Stimulated activated naive CD4-positive, alpha-beta T cell (primary cell): ENCODE measurements at places on chromosomes 16 and 17.

- DNase-seq: peak; percentile 19
These were observed 83.0 kb downstream of the ANKRD11 start for GRCh38 chr16:89407282-89407924.

GRCh38 chr17:72687886-72688285 lies 404.6 kb downstream of the SLC39A11 start:
- no peak for DNase-seq

DNA sequence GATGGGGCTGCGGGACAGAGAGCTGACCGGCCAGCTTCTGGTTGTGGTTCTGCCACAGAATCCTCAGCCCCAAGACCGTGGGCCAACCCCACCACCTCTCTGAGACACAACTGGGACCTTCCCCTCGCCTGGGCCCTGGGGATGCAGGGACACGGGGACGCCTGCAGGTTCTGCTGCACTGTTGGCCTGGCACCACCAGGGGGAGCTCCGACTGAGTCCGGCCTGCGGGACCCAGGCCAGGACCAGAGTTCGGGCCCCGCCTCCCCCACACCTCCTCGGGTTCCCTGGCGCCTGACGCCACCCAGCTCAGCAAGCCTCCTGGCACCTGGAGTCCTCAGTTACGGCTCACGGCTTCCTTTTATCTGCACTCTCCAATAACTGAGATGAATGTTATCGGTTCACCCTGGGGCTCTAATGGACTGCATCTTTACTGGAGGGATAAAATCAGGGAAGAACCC lies 27.3 kb downstream of the TBC1D16 start:
- DNase-seq: peak; percentile 67

DNA sequence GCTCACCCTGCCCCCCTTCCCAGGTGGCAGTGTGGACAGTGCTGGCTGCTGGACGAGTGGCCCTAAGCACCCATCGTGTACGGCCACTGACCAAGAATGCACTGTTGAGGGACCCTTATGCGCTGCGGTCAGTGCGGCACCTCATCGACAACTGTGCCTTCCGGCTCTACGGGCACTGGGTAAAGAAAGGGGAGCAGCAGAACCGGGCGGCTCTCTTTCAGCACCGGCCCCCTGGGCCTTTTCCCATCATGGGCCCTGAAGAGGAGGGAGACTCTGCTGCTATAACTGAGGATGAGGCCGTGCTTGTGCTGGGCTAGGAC lies 5.1 kb downstream of the CFAP119 start:
- DNase-seq: no peak

DNA sequence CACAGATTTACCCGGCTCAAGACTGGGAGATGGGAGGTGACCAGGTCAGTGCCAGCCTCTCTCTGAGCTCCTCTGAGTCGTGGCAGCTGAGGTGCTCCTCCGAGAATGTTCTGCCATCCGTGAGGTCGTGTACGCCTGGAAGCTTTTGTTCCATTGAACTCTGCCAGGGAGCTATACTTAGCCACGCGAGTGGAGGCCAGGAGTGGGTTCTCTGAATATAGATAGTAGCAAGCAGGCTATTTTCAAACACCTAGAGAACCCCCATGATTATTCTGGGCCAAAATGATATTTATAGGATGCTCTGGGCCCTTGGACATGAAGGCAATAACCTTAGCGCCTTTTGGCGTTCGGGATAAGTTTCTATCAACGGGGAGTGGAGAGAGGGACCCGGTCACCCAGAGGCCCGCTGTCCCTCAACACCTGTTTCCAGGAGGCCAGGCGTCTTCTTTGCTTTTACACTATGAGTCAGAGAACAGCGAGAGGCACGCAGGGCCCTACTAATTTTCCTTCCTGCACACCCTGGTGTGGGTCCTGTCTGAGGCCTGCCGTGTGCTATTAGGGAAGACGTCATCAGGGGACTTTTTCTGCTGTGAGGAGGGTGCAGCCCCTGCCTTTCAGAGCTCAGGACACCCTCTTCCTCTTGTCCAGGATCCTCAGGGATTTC lies 11.0 kb upstream of the MVD start:
- DNase-seq: no peak

DNA sequence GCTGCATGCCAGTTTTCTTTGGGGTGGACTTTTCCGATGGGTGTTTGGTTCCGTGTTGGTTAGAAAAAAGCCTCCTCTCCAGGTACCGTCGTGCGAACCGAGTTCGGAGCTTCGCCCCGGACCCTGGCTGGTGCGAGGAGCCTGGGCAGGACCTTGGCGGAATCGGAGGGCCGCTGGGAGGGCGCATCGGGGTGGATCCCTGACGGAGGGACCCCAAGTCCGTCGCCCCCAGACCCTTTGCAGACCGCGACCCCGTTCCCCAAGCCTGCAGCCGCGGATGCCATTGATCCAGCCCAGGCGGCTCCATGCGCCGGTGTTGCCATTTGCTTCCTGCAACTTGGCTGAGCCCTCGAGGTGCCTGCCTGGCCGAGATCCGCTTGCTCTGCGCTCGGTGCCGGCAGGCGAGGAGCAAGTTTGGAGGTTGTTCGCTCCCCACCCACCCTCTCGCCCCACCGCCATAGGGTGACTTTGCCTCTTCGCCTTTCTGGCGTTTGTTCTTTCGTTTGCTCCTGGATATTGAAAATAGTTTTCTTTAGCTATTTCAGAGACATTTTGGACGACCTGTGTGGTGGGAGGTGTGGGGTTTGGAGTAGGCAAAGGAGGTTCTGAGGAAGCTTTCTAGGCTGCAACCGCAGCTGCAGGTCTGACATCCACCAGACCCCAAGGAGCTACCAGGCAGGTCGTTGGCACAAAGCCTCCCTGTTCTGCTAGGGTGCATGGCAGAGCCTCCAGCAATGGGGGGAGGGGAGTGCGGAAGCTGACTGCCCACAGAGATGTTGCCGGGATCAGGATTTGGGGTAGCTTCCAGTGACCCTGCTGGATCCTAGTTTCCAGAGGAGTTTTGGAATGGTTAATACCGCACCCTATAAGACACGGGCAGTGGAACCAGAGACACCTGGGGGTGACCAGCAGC lies 58.2 kb downstream of the RAP1GAP2 start:
- DNase-seq: no peak

- no peak for DNase-seq
These were observed 714 bp downstream of the SLC38A8 start for GRCh38 chr16:84041881-84042280.

DNA sequence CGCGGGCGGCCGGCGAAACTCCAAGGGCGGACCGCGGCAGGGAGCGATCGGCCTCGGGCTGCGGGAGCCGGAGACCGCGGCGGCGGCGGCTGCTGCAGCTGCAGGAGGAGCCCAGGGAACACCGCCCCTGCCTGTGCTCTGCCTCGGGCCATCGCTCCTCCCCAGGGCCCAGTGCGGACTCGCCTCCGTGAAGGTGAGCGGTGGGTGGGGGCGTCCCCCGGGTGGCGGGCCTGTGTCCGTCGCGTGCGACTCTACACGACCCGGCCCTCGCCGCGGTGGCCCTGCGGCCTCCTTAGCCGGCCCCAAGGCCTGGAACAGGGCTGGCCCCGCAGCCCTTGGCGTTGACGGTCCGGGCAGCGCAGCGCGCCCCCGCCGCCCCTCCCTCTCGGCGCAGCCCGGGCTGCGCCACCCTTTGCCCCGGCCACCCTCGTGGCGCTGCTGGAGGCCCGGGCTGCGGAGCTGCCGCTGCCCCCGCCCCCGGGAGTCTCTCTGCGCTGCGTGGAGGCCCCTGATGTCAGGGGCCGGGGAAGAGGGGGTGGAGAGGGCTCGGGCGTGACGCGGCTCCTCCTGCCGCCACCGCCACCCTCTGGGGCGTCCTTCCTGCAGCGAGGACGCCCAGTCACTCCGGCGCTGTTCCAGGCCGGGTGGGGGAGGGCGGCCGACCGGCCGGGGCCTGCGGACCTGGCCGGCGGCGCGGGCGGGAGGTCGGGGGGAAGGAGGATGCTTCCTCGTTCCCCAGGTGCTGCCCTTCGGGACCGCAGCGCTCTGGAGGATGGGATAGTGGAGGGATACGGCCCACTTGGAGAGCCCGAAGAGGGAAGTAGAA lies 485 bp downstream of the DYNLL2 start:
- peak; percentile 57 for DNase-seq

DNA sequence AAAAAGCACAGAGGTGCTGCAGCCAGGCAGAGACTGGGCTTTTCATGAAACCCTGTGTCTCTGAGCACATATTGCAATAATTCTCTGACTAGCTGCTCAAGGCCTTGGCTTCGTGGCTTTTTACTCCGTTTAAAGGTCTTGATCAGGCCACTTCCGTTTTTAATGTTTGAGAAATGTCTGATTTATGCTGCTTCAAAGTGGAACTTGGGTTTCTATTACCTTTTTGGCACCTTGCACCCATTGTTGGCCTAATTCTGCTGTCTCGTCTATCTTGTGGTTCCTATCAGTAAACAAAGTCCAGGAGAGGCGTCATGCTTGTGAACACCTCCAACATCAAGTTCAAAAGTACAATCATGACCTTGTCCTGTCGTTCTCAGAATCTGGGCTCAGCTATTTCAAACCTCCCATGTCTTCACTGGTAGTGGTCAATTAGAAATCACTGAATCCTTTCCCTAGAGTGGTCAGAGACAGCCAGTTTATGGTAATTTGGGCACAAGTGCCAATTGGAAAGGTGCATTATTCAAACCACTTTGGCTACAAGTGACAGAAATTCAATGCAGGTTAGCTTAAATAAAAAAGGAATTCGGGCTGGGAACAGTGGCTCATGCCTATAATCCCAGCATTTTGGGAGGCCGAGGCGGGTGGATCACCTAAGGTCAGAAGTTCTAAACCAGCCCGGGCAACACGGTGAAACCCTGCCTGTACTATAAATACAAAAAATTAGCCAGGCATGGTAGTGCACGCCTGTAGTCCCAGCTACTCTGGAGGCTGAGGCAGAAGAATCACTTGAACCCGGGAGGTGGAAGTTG lies 33.3 kb upstream of the METTL9 start:
- no peak for DNase-seq

GRCh38 chr16:3961449-3961849 lies 80.9 kb upstream of the CREBBP start:
- no peak for DNase-seq

- no peak for DNase-seq
These were observed 112.9 kb downstream of the METRNL start for GRCh38 chr17:83192161-83192788.

GRCh38 chr16:87337262-87337771 lies 20.1 kb upstream of the C16orf95 start:
- DNase-seq: no peak

GRCh38 chr17:5819396-5819795 lies 235.1 kb upstream of the NLRP1 start:
- DNase-seq: no peak

GRCh38 chr17:72134608-72135394 lies 14.0 kb downstream of the SOX9 start:
- no peak for DNase-seq

GRCh38 chr17:40060887-40061608 lies 1.7 kb upstream of the THRA start:
- no peak for DNase-seq

DNA sequence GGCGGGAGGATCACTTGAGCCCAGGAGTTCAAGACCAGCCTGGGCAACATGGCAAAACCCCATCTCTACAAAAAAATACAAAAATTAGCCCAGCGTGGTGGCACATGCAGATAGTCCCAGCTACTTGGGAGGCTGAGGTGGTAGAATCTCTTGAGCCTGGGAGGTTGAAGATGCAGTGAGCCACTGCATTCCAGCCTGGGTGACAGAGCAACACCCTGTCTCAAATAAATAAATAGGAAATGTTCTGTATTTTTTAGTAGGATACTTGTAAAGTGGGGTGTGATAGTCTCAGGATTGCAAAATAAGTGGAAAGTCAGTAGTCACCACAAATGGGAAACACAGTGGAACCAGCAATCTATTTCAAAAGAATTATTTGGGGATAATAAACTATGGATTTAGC lies 4.0 kb downstream of the RSPRY1 start:
- no peak for DNase-seq

DNA sequence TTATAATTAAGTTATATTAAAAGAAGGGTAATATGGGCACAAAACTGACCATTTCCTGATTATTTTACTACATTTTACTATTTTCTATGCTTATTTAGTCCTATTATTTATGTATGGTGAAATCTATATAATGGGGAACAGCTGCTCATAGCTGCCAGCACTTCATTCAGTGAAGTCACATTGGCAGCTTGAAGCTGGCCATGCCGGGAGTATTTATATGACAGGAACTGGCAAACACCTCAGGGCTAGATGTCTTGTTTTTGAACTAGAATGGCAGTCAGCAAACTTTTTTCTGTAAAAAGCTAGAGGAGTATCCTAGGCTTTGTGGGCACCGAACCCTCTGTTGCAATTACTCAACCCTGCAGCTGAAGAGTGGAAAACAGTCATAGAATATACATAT lies 104.1 kb downstream of the CDH13 start:
- no peak for DNase-seq

- DNase-seq: no peak
These were observed 37.8 kb downstream of the ITGAE start for GRCh38 chr17:3762922-3763776.

DNA sequence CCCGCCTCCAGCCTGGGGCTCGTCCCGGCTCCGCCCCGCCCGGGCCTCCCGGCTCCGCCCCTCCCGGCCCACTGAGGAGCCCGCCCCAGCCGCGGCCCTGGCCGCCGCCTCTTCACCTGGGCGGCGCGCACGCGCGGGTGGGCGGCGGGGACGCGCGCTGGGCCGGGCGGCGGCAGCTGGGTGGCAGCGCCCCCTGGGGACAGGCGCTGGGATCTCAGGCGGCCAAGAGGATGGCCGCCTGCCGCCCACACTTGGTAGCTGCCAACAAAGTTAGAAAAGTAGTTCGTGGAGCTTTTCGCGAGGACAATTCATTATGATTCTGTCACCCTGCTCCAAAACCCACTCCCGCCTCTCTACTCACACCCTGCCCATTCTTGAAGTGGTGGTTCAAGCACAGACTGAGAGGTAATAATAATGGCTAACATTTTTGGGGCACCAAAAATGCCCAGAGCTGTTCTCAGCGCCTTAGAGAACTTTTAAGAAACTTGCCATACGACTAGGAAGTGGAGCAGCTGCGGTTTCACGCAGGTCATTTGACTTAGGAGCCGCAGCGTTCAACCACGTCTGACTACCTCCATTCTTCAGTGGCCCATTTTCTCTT lies 340 bp upstream of the MYO1D start:
- DNase-seq: peak; percentile 94

DNA sequence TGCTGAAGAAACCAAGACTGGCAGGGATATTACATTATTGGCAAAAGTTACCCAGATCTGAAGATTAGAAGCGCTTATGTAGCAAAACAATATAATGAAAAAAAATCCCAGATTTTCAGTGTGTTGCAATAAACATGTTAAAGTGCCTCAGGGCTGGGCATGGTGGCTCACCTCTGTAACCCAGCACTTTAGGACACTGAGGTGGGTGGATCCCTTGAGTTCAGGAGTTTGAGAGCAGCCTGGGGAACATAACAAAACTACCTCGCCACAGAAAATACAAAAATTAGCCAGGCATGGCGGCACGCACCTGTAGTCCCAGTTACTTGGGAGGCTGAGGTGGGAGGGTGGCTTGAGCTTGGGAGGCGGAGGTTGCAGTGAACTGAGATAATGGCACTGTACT lies 6.8 kb downstream of the ZNF207 start:
- DNase-seq: no peak

GRCh38 chr17:49214676-49215360 lies 4.3 kb downstream of the ABI3 start:
- DNase-seq: no peak

- DNase-seq: no peak
These were observed 31.9 kb downstream of the POLR2A start for GRCh38 chr17:7515911-7516610.

GRCh38 chr17:14436266-14436665 lies 135.4 kb downstream of the HS3ST3B1 start:
- DNase-seq: no peak
